Activated T-helper 2 cell treated with anti-CD3 and anti-CD28 coated beads, Interferon-gamma antibody, Interleukin-2, Interleukin-4, amounts not matched to agents 10 μg/mL and 5 μg/mL and 100 μg/mL, durations not matched to agents 14 hours and 24 hours and 36 hours (primary cell): ENCODE measurements at places on chromosomes 5 and 9.

DNA sequence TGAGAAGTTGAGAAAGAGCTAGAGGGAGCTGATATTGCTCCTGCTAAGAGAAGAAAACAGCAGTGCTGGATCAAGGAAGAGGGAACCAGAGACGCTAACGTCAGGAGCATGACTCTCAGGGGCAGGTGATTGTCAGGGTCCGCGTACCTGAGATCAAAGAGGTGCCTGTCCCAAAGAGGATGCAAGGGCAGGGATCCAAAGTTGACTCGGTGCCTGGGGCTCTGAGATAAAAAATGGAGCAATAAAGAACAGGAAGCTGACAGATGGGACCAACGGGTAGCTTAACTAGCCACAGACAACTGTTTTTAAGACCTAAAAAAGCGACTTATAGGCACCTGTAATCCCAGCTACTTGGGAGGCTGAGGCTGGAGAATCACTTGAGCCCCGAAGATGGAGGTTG lies 517.8 kb downstream of the IRX1 start:
- no peak overlapping the region for H3K4me3 ChIP-seq
- no peaks in the 10 kb centered on the region for H3K4me1 ChIP-seq
- DNase-seq: no peak

DNA sequence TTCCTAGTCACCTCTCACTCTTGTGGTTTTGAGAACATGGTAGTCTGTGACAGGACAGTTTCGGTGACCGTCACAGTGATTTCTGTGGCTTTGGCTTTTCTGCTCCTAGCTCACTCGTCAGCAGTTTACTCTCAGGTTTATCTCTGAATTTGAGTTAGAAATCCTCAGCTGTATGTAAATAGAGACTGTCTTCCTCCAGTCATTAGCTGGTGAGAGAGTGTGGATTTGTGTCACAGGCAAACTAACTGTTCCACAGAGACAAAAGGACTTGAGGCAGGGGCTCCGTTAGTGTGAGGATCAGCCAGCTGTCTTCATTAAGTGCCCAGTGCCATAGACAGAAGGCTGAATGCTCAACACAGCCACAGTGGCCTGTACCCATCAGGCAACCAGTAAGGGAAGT lies 131.4 kb downstream of the CD180 start:
- no peak for DNase-seq
- peaks cover 5% of the 10 kb centered on the region for H3K27me3 ChIP-seq
- no peaks in the 10 kb centered on the region for H3K36me3 ChIP-seq
- H3K27ac ChIP-seq: peak overlapping the region; percentile 47
- H3K4me3 ChIP-seq: no peak overlapping the region

GRCh38 chr5:178165581-178165980 lies 11.9 kb upstream of the NHP2 start:
- no peaks in the 10 kb centered on the region for H3K36me3 ChIP-seq
- peaks cover 8% of the 10 kb centered on the region for H3K4me1 ChIP-seq
- peaks cover 33% of the 10 kb centered on the region for H3K27me3 ChIP-seq

GRCh38 chr5:169354263-169354662 lies 53.3 kb upstream of the SLIT3 start:
- H3K36me3 ChIP-seq: no peaks in the 10 kb centered on the region
- H3K27me3 ChIP-seq: peaks cover 4% of the 10 kb centered on the region
- peaks cover 1% of the 10 kb centered on the region for H3K4me1 ChIP-seq
- no peak overlapping the region for H3K27ac ChIP-seq
- H3K4me3 ChIP-seq: no peak overlapping the region
- DNase-seq: no peak

GRCh38 chr5:93592883-93593282 lies 9.9 kb downstream of the NR2F1 start:
- H3K4me1 ChIP-seq: peaks cover 2% of the 10 kb centered on the region
- no peak overlapping the region for H3K4me3 ChIP-seq
- H3K36me3 ChIP-seq: peaks cover 3% of the 10 kb centered on the region
- H3K27me3 ChIP-seq: peaks cover 83% of the 10 kb centered on the region
- no peak overlapping the region for H3K27ac ChIP-seq

- no peak overlapping the region for H3K4me3 ChIP-seq
- DNase-seq: peak; percentile 57
- H3K27ac ChIP-seq: peak overlapping the region; percentile 8
- no peaks in the 10 kb centered on the region for H3K27me3 ChIP-seq
Measured at GRCh38 chr5:126676195-126676624, 75.5 kb downstream of the PHAX start.

DNA sequence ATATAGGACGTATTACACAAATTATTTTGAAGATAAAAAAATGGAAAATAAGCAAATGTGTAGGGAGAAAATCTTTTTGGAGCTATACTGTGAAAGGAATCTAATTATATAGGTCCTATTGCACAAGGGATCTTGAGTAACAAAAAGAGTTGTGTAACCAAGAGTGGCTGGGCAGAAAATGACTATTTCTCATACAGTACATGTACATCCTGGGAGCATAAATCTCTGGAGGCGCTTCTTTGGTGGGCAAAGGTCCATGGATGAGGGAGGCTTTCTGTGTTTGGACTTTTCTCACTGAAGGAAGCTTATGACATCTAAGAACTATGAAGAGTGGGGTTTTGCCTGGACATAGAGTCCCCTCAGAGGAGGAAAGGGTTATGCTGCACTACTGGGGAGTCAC lies 29.8 kb downstream of the ANKS6 start:
- H3K4me1 ChIP-seq: no peaks in the 10 kb centered on the region
- no peak overlapping the region for H3K27ac ChIP-seq
- no peak overlapping the region for H3K4me3 ChIP-seq
- H3K27me3 ChIP-seq: no peaks in the 10 kb centered on the region
- no peak for DNase-seq
